ENCODE measurements at places on chromosomes 2 and 18.

DNA sequence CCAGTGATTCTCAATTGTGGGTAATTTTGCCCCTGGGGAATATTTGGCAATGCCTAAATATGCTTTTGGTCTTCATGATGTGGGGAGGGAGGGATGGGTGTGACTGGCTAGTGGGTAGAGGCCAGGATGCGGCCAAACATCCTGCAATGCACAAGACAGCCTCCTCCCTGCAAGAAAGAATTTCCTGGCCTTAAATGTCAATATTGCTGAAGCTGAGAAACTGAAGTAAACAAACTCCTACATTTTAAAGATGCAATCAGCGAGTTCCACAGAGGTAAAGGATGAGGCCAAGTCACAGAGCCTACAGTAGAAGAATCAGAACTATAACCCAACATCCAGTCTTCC is 272.9 kb upstream of the EPHA4 start:
- no peak for DNase-seq

DNA sequence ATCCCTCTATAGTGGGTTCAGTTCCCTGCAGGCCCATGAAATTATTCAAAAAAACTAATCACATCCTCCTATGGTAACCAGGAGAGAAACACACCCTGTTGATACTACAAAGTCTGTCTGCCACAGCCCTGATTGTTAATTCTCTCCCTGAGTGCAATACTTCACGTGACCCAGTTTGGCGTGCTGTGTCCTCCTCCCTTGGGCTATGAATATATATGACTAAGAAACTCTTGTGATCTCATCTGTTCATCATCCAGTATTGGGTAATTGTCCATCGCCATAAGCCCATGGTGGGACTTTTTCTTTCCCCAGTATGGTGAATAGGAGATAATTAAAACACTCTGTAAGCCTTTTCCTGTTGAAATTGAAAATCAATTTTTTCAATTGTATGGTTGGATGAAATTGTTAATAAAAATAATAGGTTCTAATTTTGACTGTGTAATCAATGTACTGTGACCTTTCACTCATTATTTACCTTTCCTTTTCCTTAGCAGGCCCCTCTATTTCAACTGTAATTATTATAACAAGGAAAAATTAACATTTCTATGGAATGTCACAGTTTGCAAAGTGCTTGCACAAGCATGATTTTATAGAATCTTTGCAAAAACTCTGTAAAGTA is 1822.6 kb downstream of the SUCLG1 start:
- DNase-seq: no peak

DNA sequence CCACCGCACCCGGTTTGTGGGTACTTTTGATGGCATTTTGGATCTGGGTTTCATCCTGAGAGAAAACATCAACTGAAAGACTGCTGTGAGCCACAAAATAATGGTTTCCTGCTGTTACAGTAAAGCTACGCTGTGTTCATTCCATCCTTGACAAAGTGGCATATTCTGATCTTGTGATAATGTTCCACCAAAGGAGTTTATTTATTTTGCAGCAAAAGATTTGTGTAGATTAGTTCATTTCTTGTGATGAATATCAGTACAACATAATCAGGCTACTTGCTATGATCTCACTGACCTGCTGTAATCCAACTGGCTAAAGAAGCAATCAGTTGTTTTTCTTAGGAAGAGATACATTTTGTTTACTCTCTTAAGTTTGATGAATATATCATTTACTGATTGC is 45.0 kb downstream of the EEF1B2 start:
- no peak for DNase-seq

- DNase-seq: no peak
Observed at GRCh38 chr2:9779596-9780264, 63.5 kb upstream of the TAF1B start.
